ENCODE measurements at places on chromosomes 3 and 15. TPM values are rescaled to one million over a fixed set of nuclear protein-coding genes. Genes with fewer than 3 reads are reported as not detected.

ITGA11 gene
- 6.6 TPM for polyA plus RNA-seq

CTXN2 gene
- polyA plus RNA-seq: 1.6 TPM

GPR176 gene
- polyA plus RNA-seq: 23.1 TPM

CP gene
- polyA plus RNA-seq: 6.1 TPM

SLC4A7 gene
- polyA plus RNA-seq: 17.7 TPM

PDZRN3 gene
- 15.8 TPM for polyA plus RNA-seq

GPR156 gene
- 7.3 TPM for polyA plus RNA-seq

TGM4 gene
- polyA plus RNA-seq: 1.1 TPM

IGF2BP2 gene
- polyA plus RNA-seq: 18.9 TPM

GOLGA8H gene
- polyA plus RNA-seq: 8.6 TPM

SNRPN gene
- polyA plus RNA-seq: 127 TPM

MED12L gene
- polyA plus RNA-seq: 10.4 TPM

DUOXA2 gene
- polyA plus RNA-seq: 0.36 TPM

ANKRD63 gene
- polyA plus RNA-seq: not detected

SPTBN5 gene
- 1.4 TPM for polyA plus RNA-seq

SLC6A1 gene
- polyA plus RNA-seq: 14.4 TPM

LRRC31 gene
- 0.15 TPM for polyA plus RNA-seq

MYZAP gene
- 5.6 TPM for polyA plus RNA-seq

CHRNA7 gene
- 6.2 TPM for polyA plus RNA-seq

FETUB gene
- 2.4 TPM for polyA plus RNA-seq

AHSG gene
- 1.5 TPM for polyA plus RNA-seq

CSPG5 gene
- polyA plus RNA-seq: 4.9 TPM

RASGRP1 gene
- polyA plus RNA-seq: 4.4 TPM

TICRR gene
- polyA plus RNA-seq: 3.0 TPM

CERS3 gene
- polyA plus RNA-seq: 48.6 TPM

LSAMP gene
- polyA plus RNA-seq: 9.1 TPM

CSPG4 gene
- polyA plus RNA-seq: 4.4 TPM

NUTM1 gene
- 39.7 TPM for polyA plus RNA-seq

GNAT1 gene
- 2.3 TPM for polyA plus RNA-seq

PXK gene
- polyA plus RNA-seq: 28.8 TPM

PP2D1 gene
- polyA plus RNA-seq: 37.5 TPM

GABRR3 gene
- 0.38 TPM for polyA plus RNA-seq

TTC23 gene
- 26.6 TPM for polyA plus RNA-seq

MST1 gene
- polyA plus RNA-seq: 73.4 TPM

LRRIQ4 gene
- 3.4 TPM for polyA plus RNA-seq

DPPA4 gene
- polyA plus RNA-seq: 8.8 TPM

CFAP100 gene
- polyA plus RNA-seq: 74.2 TPM

TPRG1 gene
- 15.5 TPM for polyA plus RNA-seq

MAP3K13 gene
- 37.1 TPM for polyA plus RNA-seq

ARNT2 gene
- 34.3 TPM for polyA plus RNA-seq

SAMD7 gene
- polyA plus RNA-seq: 0.25 TPM

IQCH gene
- polyA plus RNA-seq: 31.9 TPM

AP3B2 gene
- 22.9 TPM for polyA plus RNA-seq

CRBN gene
- 85.4 TPM for polyA plus RNA-seq

SEMA6D gene
- polyA plus RNA-seq: 4.0 TPM

ARGFX gene
- not detected for polyA plus RNA-seq

GOLGA6A gene
- polyA plus RNA-seq: 24.6 TPM

SLC24A5 gene
- 1.8 TPM for polyA plus RNA-seq

FAM3D gene
- polyA plus RNA-seq: 0.41 TPM

TEX9 gene
- 9.9 TPM for polyA plus RNA-seq

Data from testis (tissue), 5 donors.